ENCODE measurements at places on chromosomes 5 and 9.

GRCh38 chr9:32596096-32596865 is 23.3 kb upstream of the NDUFB6 start:
- DNase-seq = no peak

DNA sequence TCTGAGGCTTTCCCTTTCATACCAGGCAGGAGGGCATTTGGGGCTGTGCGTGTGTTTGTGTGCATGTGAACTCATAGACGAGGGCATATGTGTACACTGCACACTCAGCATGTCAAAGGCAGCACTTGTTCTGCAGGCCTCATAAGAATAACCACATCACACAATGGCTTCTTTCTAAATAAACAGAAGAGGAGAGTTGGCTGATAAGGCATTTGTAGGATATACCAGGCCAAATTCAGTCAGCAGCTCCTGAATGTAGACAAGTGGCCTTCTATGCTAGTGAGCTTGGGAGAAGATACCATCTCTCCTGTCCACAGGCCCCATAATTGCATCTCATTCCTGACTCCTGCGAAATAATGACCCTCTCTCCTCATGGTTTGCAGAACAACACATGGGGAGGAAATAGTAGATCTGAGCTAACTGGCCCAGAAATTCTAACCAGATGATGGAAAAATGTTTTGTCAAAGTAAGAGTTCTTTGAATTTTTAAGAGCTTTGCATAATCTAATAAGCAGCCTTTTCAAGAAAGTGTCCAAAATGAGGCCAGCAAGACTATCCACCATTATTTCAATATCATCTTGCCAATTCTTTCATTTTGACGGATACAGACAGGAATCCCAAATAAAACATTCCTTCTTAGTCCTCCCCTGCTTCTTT is 60.5 kb upstream of the GAS1 start:
- DNase-seq = no peak

GRCh38 chr9:97136421-97136820 is 97.5 kb upstream of the CTSV start:
- DNase-seq = no peak

DNA sequence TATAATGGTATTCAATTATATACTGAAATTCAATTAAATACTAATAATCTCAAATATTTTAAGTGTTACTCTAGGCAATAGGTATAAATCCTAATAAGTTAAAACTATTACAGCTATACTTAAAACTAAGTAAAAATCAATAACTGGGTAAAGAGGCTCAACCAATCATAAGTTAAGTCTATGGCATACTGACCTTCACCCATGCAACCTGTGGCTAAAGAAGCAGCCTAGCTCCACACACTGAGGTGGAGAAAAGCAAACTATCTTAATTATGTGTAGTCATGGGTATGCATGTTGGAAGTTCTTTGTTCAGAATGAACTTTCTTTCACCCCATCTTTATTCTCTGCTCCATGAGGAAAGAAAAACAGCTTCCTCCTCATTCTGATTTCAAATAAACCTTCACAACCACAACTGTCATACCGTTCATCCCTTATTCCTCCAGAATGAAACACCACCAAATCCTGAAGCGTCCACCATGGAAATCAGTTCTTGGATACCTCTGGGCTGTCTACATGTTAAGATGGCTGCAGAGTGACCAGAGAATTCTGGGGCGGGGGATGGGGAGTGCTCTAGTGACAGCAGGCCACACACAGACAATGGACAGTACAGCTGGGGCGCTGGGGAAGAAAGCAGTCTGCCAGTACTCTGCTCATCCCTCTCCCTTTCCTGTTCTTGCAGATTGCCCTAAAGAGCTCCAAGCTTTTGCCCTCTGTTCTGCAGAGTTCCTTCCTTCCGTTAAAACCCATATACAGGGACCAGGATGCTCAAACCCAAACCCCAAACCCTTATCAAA is 62.3 kb downstream of the RIGI start:
- no peak for DNase-seq

- DNase-seq = no peak
These were observed 39.9 kb upstream of the CTSL start for GRCh38 chr9:87685871-87686519.

GRCh38 chr9:101418518-101419430 is 16.8 kb downstream of the ALDOB start:
- DNase-seq = no peak

GRCh38 chr5:179225387-179225786 is 119.9 kb downstream of the ADAMTS2 start:
- no peak for DNase-seq
